ENCODE measurements at places on chromosomes 13 and 19.

- DNase-seq: no peak
Observed at GRCh38 chr19:4089400-4089908, 22.8 kb upstream of the ZBTB7A start.

DNA sequence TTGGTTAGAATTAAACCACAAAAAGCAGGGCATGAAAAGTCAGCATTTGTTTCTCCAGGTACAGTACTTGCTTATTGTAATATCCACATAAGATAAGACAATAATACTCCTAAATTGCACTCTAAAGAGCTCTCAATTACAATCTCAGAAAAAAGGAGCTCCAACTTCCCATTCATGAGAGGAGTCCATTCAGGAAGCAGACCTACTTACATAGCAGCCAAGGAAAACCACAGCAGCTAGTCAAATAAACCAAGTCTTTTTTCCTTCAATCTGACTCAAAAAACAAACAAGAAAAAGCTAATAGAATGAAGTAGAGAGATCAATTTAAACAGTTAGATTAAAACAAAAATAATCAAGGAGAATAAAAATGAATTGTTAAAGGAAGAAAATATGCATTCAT, 885.2 kb upstream of the SLITRK6 start:
- DNase-seq: no peak

- no peak for DNase-seq
Observed at GRCh38 chr13:30799356-30799824, 64.0 kb downstream of the ALOX5AP start.

- no peak for DNase-seq
Observed at GRCh38 chr19:17579661-17580244, 24.3 kb downstream of the COLGALT1 start.

DNA sequence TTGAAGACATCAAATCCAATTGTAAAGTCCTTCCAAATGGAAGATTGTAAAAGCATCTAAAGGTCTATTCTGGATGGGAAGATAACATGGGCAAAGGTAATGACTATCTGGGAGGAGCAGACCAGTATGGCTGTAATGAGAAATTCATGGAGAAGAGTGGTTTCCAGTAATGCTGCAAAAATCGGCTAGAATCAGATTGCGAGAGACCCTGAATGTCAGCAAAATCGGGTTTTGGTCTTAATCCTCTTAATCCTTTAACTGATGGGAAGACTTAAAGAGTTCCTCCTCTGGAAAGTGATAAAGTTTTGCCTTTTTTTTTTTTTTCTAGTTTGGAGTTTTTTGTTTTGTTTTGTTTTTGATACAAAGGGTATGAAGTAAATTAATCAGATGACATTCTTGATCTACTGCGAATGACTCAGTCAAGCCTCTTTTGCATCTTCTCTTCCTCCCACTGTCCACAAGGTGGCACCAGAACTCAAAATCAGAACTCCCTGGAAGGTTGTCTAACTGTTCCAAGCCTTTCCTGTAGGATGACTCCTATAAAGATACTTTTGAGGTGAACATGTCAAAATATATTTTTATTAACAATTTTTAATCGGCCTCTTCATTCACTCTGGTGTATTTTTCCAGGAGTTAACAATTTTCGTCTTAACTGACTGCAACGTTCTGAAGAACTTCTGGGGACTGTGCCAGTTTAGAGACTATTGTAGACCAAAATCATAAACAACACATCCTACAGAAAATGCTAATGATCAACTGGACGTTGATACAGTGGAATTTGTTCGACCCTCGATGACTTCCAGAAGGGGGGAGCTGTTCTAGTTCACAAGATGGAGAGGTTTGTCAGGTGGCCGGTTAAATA, 213.3 kb upstream of the MIR17HG start:
- DNase-seq: peak; percentile 25

DNA sequence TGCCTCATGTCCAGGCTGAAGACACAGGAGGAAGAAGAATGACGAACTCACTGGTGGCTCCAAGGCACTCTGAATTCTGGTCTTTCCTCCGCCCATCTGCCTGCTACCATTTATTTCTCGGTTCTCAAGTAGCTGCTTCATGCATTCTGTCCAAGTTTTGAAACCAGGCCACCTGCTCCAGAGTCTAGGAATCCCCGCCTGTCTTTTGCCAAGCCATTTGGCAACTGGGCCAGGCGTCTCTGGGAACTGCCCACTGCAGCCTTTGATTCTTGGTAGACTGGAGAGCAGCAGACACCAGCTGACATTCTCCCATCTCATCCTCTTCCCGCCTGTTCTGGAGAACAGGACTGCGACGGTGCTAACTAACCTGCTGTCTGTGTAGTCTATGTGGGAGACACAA, 10.8 kb downstream of the SLC35E1 start:
- DNase-seq: no peak

DNA sequence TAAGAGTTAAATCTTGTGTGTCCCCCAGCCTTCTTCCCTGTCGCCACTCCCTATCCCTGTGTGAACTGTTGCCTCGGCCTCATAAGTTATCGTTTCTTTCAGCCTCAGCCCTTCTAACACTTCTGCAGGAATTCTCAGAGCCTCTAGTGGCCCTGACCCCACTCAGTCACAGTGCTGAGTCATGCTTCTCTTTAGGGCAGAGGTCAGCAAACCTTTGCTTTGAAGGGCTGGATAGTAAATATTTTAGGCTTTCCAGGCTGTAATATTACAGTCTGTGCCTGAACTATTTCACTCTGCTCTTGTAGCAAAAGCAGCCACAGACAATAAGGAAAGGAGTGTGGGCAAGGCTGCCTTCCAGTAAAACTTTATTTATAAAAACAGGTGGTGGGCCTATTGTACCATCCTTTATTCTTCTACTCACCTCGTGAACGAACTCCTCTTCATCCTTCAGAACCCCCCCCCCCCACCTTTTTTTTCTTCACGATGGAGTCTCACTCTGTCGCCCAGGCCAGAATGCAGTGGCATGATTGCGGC, 22.1 kb downstream of the MYO9B start:
- DNase-seq: no peak

- DNase-seq: no peak
Observed at GRCh38 chr13:80203496-80203895, 137.4 kb downstream of the SPRY2 start.

- peak; percentile 31 for DNase-seq
Observed at GRCh38 chr19:6551607-6552450, 21.0 kb downstream of the TNFSF9 start.

DNA sequence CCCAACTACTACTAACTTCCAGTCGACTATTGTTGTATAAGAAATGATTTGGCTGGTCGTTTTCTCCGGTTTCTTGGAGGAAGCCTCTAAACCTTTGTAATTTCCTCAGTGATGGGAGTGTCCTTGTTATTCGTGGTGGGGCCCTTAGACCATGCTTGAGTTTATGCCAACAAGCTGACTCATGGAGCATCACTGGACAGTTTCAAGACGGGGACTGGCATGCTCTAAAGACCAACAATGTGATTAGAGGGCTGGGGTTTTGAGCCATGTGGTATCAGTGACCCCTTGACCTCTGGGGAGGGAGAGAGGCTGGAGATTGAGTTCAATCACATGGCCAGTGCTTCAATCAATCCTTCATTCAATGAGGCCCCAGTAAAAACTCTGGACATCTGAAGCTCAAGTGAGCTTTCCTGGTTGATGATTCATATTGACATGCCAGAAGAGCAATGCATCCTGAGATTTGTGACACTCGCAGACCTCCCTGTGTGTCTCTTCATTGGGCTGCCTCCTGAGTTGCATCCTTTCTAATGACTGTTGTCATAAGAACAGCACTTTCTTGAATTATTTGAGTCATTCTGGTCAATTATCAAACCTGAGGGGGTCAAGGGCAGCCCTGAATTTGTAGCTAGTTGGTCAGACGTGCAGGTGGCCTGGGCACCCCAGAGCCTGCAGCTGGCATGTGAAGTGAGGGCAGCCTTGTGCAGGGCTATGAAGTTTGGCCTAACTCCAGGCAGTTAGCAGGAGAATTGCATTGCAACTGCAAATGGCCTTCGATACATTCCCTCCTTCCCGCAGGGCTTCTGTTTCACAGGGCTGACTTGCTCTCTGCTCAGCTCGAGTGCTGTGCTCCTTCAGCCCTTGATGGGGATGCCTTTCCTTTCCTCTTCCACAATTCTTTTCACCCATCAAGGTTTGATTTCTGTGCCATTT, 246.5 kb downstream of the FGF9 start:
- no peak for DNase-seq

GRCh38 chr19:51111606-51112005, 3.4 kb upstream of the CTU1 start:
- DNase-seq: no peak
